ENCODE measurements at places on chromosomes 2 and 18.

DNA sequence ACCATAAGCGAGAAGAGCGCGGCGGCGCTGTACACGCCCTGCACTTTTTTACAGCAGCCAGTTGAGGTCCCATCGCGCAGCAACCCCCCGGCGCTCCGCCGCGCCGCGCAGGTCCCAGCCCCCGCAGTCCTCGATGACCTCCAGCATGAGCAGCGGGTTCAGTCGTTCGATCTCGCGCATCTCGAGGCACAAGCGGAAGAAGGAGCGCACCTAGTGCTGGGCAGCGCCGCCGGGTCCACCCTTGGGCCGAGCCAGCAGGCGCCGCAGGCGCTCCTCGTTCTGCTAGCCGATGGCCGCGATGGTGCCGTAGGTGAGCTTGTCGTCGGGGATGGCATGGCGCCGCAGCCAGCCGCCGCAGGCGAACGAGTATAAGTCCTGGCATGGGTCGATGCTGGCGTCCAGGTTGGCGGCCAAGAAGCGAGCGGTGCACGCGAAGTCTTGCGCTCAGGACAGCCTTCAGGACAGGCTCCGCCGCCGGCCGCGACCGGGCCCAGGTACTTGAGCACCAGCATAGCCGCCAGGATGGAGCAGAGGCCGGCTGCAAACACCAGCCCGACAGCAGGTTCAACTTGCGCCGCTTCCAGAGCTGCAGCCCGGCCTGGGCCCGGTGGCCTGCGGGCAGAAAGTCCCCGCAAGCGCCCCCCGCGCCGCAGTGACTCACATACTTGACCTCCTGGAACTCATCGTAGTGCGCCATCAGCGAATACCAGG, 8.3 kb downstream of the ALPP start:
- DNase-seq: no peak

DNA sequence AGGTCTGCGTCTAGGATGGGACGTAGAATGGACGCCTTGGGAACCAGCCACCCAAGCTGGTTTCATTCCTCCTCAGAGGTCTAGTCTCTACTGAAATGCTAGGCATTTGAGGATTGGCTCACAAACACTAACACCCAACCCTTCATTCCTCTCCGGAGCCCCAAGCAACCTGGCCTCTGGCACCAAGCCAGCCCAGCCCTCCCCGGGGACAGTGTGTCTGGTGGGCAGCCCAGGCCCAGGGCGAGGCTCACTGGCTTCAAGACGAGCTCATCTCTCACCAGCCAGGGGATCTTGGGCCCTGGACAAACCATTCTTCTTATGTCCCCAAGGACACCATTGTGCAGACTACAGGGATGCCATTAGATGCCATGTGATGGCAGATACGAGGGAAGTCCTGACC, 182.5 kb downstream of the CTIF start:
- DNase-seq: no peak

DNA sequence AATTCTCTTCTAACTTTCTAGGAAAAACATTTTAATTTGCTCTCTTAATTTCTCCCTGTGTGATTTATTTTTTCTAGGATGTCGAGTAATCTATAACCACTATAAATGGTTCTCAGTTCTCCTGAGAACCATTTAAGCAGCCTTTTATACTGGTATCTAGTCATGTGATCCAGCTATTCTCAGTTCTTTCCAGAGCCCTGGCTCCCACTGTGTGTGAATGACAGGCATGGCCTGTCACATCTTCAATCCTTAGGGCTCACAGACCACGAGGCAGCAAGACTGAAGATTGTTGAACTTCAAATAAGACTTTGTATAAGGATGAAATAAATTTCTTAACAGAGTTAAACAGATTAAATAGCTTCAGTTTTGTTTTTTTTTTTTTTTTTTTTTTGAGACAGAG, 219.4 kb downstream of the HNMT start:
- no peak for DNase-seq

DNA sequence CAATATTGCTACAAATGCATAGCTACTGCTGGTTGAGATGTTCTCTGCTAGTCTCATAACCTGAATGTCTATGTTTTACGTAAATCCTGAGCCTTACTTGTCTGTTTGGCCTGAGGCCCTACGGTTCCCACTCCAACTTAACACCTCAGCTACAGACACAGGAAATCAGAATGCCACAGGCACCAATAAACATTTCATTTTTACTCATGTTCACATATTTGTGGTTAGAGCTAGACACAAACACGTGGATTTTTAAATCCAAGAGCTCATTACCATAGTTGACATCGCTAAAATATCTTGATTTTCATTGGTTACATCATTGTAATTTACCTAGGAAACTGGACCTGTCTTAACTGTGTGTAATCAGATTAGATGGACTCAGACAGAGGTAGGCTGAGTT, 263.8 kb upstream of the CDH19 start:
- DNase-seq: no peak

GRCh38 chr2:47501374-47502200, 98.6 kb downstream of the MSH2 start:
- no peak for DNase-seq

GRCh38 chr2:70024284-70024683, 62.9 kb upstream of the ASPRV1 start:
- DNase-seq: no peak

GRCh38 chr2:126399001-126399400, 257.0 kb upstream of the GYPC start:
- DNase-seq: no peak

DNA sequence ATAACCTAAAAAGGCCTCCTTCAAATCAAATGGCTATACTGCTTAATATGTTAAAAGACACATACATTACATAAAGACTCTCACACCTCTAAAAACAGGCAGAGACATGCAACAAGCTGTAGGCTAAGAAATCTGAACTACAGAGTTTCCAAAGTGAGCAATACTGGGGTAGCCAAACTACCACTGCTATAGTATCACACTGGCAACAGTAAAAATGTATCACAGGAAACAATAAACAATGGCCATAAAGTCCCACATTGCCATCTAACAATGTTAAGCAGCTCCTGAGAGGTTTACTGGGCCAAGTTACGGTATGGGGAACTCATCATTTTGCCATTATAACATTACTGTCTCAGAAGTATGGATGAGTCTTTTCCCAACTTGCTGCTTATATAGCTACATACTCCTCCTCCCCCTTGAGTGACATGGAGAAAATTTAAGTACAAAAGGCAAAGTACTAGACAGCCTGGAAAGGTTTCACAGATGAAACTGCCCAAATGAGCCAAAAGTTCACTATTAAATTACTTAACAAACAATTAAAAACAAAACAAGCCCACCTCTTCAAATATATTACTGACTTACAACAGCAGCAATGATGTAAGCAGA, 50.3 kb downstream of the SS18 start:
- DNase-seq: no peak

DNA sequence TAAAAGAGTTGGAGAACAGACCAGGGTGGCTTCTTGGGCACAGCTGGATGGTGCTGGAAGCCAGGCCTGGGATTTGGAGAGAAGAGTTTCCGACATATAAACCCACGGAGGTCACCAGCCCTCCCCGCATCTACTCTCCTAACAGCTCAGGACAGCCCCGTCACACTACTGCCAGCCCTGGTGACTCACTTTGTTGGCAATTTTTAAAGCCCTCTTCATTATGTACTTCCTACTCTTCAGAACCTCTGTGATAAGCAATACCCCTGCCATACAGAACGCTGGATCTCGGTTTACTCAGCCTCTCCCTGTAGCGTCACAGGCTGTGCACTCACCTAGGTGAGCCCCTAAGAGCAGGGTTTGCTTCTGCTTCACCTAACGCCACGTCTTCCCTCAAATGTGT, 48.1 kb downstream of the ID2 start:
- no peak for DNase-seq
